NCI-H524 treated with DMSO at 0.1 percent for 48 hours (cell line): ENCODE measurements at places on chromosomes 7 and 10.

GRCh38 chr7:123655614-123656013 lies at the start of gene LMOD2:
LMOD2 (plus strand) TSS chr7:123655866; CDS start chr7:123655964, 98 bp downstream.
- DNase-seq: no peak

DNA sequence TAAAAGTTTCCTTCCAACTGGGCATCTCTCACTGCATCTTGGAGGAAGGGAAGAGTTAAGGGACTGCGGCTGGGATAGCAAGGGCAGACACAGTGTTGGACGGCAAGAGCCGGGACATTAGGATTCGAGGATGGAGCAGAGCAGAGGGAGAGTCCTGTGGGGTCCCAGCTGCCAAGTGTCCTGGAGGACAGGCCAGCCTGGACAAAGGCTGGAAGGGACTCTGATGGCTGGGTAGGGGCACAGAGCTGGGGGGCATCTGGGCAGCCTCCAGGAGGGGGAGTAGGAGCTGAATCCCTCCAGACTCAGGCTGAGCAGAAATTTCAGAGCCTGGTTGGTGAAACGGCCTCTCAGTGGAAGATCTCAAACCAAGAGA lies 19.2 kb downstream of the SFTPA1 start:
- no peak for DNase-seq

GRCh38 chr7:35729061-35729783 lies 34.3 kb upstream of the HERPUD2 start:
- no peak for DNase-seq

- DNase-seq: no peak
Measured at GRCh38 chr7:155644971-155645509, 579 bp downstream of the RBM33 start.

GRCh38 chr7:84822941-84823510 lies 363.8 kb downstream of the SEMA3D start:
- DNase-seq: no peak

- no peak for DNase-seq
Measured at GRCh38 chr7:76008156-76008687, 13.8 kb upstream of the TMEM120A start.

DNA sequence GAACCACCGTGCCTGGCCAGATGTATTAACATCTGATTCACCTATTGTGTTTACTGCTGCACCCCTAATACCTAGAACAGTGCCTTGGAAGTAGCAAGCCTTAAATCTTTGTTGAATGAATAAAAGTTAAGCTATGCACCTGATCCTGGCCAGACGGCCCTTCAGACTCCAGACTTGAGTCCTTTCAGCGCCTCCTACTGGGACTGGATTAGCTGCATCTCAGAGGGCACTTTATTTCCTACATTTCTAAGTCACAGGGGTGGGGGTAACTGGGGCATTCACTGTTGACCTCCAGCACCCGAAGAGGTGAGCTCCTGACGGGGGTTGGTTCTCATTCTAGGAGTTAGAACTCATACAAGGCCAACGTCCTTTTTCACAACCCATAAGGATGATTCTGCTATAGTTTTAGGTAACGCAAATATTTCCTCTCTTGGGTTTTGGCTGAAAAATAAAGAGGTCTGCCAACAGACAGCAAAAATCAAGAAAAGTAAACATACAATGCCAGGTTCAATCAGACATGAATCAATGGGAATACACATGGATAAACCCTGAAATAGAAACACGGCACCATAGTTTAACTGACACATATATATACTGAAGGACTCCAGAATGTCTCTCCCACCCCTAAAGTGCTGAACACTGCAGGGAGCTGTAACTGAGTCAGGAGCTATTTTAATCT lies 48.0 kb upstream of the DLG5 start:
- no peak for DNase-seq

- no peak for DNase-seq
Measured at GRCh38 chr7:16755397-16755796, 1.8 kb downstream of the TSPAN13 start.

DNA sequence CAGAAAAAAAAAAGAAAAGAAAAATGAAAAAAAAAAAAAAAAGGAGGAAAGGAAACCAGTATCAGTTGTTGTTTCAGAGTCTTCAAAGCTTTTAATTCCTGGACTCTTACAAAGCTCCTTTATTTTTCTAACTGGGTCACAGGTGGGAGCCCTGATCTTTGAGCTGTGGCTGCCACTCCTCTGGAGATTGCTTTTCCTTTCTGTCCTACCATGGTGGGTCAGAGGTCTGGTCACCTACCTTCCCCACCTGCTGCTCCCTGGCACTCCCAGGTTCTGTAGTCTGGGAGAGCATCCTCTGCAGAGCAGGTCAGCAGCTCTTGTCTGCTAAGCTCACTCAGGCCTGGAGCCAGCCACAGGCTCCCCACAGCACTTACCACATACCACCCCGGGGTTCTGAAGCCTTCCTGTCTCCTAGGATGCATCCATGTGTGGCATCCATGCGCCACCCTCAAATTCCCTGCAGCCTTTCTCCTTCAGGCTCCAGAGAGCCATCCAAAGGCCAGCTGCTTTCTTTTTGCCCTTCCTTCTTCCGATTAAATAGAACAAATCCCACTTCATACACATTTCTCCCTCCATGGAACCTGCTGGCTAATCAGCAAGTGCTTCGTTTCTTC lies 73.2 kb upstream of the TPK1 start:
- DNase-seq: no peak

DNA sequence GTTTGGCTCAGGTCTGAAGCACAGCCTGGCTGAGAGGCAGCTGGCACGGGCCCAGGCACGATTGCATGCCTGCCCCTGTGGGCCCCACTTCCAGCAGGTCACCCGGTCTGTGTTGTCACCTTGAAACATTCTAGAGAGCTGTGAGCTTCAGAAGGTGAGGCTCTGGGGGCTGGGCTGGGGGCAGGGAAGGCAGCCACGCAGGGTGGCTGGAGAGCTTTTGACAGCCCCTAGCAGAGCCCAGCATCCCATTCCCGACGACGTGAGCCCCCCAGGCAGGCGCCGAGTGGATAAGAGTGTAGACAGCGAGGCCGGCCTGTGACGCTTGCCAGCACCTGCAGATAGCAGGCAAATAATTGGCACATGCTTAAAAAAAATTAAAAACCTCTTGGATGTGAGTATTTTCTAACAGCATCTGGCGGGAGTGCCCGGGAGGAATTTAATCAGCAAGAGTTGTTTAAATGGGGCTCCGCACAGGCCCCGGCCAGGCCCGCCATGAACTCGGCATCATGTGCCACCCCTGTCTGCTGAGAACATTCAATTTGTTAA lies 212.0 kb upstream of the TBX20 start:
- DNase-seq: no peak

- no peak for DNase-seq
Measured at GRCh38 chr10:106741006-106741530, 423.4 kb downstream of the SORCS1 start.

DNA sequence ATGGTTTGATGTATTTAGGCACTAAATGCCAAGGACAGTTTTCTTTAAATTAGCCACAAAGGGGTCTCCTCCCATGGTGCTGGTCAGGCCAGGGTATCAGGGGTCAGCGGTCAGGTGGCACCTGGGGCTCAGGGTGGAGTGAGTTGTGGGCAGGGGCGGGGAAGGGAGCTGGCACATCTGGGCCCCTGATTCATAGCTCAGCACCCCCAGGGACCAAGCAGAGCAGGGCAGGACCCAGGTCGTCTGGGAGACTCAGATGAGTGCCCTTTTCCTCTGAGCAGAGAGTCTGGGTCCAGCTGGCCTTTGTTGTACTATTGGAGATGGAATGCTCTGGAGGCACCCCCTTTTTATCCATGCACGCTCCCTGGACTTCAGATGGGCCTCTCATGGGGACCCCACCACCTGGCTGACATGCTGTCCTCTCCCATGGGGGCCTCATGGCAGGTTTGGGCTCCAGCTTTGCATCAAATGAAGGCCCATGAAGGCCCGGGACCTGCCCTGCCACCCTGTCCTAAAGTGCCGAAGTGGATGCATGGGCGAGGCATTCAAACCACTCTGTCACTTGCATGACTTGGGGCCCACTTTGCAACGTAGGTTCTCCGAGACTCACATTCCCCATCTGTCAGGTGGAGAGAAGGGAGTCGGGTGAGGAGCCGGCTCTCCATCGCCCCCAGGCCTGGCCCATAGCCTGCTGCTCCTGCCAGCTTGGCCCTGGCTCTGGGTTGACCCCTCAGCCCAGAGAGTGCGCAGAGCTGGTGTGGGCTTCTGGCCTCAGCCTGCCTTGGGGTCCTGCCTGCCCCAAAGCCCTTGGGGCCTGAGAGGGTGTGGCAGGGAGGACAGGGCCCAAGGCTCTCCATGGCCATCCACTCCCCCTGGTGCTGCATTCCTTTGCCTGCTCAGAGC lies 66.4 kb downstream of the RAMP3 start:
- no peak for DNase-seq

DNA sequence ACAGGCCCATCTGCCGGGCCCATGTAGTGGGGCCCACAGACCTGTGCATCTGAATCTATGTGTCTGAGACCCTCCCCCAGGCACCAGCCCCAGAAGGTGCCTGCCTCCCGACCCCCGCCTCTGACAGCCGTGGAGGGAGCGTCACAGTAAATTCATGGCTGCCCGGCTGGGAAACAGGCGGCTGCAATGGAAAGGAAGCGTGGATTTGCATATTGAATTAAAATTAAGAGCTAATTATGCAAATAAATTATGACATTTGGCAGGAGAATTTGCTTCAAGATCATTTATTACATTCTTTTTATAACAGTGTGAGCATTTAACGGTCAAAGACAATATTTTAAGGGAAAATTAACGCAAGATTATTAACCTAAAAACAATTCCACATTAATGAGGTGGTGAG lies 92.3 kb downstream of the HIF1AN start:
- DNase-seq: no peak

DNA sequence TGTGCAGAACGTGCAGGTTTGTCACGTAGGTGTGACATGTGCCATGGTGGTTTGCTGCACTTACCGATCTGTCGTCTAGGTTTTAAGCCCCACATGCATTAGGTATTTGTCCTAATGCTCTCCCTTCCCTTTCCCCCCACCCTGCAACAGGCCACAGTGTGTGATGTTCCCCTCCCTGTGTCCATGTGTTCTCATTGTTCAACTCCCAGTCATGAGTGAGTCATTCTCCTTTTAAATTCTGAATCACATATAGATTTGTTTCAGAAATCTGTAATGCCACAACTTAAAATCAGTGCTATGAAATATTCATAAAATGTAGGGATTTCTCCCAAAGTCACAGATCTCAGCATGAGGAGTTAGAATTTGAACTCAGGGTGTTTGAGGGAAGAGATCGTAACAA lies 552.5 kb upstream of the MBL2 start:
- DNase-seq: no peak

GRCh38 chr7:6330657-6331056 lies 58.2 kb upstream of the CYTH3 start:
- DNase-seq: no peak

GRCh38 chr7:75920431-75921161 lies 5.6 kb downstream of the POR start:
- DNase-seq: no peak

DNA sequence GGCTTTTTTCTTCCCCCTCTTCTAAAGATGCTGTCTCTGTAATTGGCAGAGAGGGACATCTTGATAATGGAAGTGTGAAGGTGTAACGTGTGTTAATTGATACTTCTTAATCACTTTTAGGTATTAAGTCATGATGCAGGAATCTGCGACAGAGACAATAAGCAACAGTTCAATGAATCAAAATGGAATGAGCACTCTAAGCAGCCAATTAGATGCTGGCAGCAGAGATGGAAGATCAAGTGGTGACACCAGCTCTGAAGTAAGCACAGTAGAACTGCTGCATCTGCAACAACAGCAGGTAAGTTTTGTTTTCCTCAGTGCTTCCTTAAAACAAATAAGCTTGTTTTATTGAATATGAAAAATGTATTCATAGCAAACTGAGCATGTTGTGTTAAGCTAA lies 11.8 kb downstream of the FOXP2 start:
- DNase-seq: no peak

- DNase-seq: no peak
Measured at GRCh38 chr7:98205162-98205845, 5.9 kb upstream of the BHLHA15 start.

DNA sequence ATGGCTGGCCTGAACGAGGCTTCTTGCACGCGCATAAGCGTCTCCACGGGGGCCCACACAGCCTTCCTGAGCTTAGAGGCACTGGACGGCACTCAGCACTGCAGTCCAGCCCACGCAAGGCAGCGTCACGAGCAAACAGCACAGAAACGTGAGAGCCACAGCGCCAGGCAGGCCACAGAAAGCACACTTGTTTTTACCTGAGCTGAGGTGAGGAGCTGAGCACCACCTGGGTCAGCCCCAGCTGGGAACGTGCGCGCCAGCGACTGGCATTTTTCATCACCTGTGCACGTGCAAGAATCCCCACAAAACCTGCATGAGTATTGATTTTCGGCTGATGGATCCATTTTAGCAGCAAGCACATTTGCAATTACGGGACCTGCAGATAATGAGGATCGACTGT lies 26.7 kb downstream of the IQCE start:
- DNase-seq: no peak

- no peak for DNase-seq
Measured at GRCh38 chr10:43979551-43979950, 330.9 kb upstream of the ZNF32 start.

GRCh38 chr10:102670065-102670670 lies 25.9 kb downstream of the TRIM8 start:
- no peak for DNase-seq

DNA sequence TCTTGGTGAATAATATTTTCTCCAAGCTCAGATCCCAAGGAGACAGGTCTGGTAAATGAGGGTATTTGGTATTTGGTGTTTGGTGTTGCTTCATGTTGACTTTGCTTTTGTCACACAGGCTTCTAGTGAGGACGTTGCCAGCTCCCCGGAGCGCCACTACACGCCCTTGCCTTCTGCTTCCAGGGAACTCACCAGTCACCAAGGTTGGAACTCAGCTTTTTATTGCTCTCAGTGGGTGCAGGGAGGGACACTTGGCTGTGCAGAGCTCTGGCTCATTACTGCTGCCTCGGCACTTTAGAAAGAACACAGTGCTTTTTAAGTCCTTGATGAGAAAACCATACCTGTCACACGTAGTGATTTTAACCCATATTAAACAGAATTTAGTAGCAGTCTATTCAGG lies 892.9 kb downstream of the LRMDA start:
- no peak for DNase-seq

- no peak for DNase-seq
Measured at GRCh38 chr7:16914771-16915170, 33.0 kb upstream of the AGR3 start.

- DNase-seq: no peak
Measured at GRCh38 chr7:95169678-95170077, 154.7 kb downstream of the PON1 start.

DNA sequence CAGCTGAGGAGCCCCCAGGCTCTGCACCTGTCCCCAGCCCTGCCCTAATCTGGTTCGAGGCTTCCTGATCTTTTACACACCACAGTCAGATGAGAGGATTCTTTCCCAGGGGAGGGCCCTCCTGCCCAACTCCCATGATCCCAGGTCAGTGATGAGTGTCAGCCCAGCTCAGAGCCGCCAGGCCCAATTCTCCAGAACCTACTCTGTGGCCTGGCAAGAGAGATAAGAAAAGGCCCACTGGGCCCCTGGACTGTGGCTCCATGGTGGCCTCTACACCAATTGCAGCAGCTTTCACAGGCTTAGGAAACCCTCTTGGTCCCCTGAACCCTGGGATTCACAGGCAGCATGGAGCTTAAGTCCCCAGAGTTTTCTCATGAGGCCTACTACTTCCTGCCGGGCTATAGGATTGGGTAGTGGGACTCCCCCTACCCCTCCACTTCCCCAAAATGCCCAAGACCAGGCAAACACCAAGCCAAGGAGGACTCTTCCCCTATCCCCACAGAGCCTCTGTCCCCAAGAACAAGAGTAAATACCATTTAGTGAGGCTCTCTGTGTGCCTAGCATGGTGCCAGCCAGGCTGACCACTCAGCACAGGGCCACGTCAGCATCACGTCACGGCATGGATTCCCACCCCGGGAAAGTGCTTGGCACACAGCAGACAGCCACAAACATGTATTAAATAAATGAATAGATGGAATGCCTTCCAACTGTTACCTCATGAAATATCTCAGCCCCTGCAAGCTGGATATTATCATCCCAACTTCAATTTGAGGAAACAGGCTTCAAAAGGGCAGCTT lies 100.0 kb downstream of the GRID1 start:
- no peak for DNase-seq
